Posterior vena cava (tissue), 2 donors: ENCODE measurements at places on chromosomes 1 and 21. TPM values are rescaled to one million over a fixed set of nuclear protein-coding genes. Genes with fewer than 3 reads are reported as not detected.

- DNase-seq, result no peak
Observed at GRCh38 chr1:84345220-84345619, 43.7 kb downstream of the SAMD13 start.

PGLYRP4 gene
- not detected for total RNA-seq

GNL2 gene
- total RNA-seq, result 40.0 TPM

DNA sequence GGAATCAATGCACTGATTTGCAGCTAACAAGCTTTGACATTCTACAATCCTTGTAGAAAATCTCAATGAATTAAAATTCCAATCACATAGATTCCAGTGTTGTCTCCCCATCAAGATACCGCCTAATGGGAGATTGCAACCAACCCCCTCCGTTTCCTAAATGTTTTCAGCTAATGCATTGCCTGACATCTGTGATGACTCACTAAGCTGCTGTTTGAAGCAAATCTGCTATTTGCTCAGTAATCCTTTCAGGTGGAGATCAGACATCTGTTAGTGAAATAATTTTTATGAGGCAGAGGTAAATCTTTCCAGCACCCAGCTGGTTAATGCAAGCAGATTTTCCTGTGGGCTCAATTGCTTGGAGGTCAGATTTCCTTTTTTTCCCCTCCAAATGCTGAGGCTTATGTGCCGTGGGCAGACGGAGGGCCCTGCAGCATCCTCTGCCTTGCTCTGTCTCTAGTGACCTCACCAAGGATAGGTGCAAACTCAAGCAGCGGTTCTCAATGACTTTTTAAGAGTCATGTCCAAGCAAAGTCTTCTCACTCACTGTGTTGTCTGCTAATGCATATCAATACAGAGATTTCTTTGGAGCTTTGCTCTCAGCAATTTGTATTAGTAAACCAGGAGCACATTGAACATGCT, 91.1 kb upstream of the RAB3GAP2 start:
- DNase-seq, result no peak

PLA2G2D gene
- not detected for total RNA-seq

DNA sequence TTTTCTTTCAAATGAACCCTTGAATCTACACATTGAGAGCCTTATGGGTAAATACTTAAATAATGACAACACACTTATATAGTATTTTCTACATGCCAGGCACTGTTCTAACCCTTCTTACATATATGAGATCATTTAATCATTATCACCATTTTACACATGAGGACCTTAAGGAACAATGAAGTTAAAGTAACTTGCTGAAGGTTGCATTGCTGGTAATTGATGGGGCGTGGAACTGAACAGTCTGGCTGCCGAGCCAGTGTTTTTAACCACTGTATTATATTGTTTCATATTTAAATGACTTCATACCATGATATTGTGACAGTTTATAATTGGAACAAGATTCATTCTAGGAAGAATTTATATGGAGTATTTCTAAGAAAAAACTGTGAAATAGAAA, 111.9 kb upstream of the TENT5C start:
- DNase-seq, result no peak

CRNN gene
- not detected for total RNA-seq

GRCh38 chr1:186208405-186209129, 166.5 kb downstream of the TPR start:
- DNase-seq, result no peak

DNA sequence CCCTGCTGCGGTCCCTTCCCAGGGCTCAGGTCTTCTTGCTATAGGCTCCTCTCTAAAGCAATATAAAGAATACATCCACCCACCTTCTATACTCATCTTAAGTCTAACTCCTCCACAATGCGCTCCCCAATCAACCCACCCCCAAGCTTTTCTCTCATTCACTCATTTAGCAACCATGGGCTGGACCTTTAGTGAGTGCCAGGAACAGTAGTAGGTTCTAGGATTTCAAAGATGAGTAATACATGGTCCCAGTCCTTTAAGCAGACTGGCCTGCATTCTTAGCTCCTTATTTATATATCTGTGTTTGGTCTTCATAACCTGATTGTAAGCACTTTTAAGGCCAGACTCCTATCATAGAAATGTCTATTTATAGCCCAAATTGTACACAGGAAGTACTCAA, 5.9 kb downstream of the CAMK1G start:
- DNase-seq, result no peak
